BE2C (cell line): ENCODE measurements at places on chromosomes 2 and 18.
A peak's percentile ranks its signal among the peaks of the same experiment; 100 is the strongest.

- DNase-seq: no peak
Measured at GRCh38 chr2:144702051-144702450, 182.1 kb upstream of the ZEB2 start.

GRCh38 chr18:69838620-69839411, 108.9 kb downstream of the CD226 start:
- DNase-seq: peak; percentile 64

GRCh38 chr2:28495551-28496250, at the start of gene PLB1:
PLB1 (plus strand) TSS chr2:28496060; CDS start chr2:28496115, 55 bp downstream.
- no peak for DNase-seq

GRCh38 chr2:43622931-43623451, 14.1 kb upstream of the PLEKHH2 start:
- peak; percentile 38 for DNase-seq

DNA sequence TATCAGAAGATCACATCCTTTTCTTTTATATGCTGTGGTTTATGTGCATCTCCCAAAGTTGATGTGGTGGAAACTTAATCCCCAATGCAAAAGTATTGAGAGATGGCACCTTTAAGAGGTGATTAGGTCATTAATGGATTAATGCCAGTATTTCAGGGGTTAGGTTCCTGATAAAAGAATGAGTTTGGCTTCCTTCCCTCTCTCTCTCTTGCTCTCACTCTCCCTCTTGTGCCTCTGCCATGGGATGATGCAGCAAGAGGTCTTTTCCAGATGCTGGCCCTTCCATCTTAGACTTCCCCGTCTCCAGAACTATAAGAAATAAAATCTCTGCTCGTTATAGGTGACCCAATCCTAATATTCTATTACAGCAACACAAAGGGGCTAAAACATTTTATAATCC, 85.0 kb downstream of the TTC27 start:
- DNase-seq: no peak

DNA sequence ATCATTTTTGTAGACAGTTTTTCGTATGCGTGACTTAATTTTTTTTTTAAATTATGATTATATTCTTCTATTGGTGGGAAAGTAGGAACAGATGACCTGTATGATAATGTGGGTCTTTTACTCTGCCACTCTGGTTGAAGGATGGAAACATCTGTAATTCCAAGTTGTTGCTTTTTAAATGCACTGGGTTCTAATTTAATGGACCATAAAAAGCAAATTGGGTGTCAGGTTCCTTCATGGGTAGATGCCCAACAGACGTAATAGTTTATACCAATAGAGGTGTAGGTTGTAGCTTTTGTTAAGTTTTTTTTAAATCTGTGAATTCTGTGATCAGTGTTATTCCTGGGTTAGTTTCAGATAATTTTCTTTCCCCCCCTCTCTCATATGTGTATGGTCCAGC, 117.6 kb downstream of the MAP4K4 start:
- DNase-seq: no peak

GRCh38 chr2:75647771-75648170, 1.2 kb downstream of the MRPL19 start:
- no peak for DNase-seq

DNA sequence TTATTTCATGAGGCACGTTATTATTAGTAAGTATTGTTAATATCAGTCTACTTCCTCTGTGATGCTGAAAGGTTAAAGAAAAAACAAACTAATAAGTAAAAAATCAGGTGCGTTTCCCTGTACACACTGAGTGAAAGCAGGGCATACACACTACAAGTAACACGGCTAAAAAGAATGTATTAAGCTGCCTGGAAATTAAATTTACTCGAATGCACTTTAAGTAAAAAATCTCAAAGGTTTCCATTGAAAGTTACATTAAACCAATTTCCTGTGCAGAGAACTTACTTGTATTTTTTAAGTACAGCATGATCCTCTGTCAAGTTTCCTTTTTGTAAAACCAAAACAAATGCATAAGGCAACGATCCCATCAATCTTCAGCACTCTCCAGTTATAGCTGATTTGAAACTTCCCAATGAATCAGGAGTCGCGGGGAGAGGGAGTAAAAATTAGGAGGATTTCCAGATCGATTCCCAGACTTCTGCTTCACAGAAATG, 633 bp downstream of the BCL2 start:
- no peak for DNase-seq

DNA sequence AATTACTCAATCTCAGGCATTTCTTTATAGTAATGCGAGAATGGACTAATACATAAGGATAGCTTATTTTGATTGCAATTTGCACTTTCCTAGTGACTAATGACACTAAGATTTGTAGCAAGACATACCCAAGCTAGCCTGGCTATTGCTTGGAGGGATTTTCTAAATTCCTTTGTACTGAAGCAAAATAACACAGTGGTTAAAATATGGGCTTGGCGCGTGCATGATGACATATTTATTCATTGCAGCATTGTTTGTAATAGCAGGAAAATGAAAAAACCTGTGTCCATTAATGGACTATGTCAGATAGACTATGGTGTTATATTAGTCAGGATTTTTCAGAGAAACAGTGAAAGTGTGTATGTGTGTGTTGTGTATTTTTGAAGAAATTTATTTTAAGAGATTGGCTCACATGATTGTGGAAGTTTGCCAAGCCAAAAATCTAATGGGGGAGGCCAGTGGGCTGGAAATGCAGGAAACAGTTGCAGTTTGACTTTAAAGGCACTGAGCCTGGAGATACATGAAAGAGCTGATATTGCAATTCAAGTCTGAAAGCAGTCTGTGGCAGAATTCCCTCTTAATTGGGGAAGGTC, 16.7 kb upstream of the LAPTM4A start:
- no peak for DNase-seq

- DNase-seq: no peak
Measured at GRCh38 chr2:237540223-237540775, 26.1 kb upstream of the PRLH start.

- DNase-seq: no peak
Measured at GRCh38 chr2:144181001-144181400, 338.9 kb downstream of the ZEB2 start.

GRCh38 chr18:35688757-35689156, 107.2 kb downstream of the GALNT1 start:
- no peak for DNase-seq
